ENCODE measurements at places on chromosomes 12 and 14.

- DNase-seq: no peak
Measured at GRCh38 chr12:116002890-116003536, 274.5 kb downstream of the MED13L start.

GRCh38 chr14:89377544-89377943, 39.5 kb downstream of the FOXN3 start:
- no peak for DNase-seq

DNA sequence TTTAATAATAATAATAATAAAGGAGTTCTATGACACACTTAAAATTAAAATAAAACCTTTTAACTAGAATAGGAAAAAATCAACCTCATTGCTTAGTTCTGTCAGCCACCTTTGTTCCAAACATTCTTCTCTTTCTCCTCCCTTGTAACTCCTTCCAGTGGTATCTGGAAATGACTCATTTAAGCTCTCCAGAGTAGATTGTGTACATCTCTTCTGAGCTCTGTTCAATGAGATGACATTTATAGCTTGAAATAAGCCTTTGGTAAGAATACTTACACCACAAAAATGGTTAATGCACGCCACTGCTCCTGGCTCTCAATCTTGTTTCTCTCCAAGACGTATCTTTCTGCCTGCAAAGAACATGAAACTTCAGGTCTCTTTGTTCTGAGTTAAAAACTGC, 70.3 kb downstream of the STAB2 start:
- DNase-seq: no peak

GRCh38 chr14:39467889-39468524, 35.8 kb upstream of the FBXO33 start:
- DNase-seq: no peak

DNA sequence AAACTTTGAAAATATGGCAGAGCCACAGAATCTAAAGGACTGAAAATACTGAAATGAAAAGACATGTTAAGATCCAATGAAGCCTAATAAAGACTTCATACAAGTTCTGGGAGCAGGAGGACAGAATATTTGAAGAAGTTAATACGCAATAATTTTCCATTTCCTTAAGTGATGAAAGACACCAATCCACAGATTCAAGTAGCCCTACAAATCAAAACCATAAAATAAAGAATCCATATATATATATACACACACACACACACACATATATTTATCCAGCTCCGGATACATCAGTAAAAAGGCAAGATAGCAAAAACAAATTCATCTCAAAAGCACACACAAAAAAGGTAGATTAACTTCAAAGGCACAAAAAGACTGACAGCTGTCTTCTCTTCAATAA, 5.7 kb downstream of the NAP1L1 start:
- no peak for DNase-seq

DNA sequence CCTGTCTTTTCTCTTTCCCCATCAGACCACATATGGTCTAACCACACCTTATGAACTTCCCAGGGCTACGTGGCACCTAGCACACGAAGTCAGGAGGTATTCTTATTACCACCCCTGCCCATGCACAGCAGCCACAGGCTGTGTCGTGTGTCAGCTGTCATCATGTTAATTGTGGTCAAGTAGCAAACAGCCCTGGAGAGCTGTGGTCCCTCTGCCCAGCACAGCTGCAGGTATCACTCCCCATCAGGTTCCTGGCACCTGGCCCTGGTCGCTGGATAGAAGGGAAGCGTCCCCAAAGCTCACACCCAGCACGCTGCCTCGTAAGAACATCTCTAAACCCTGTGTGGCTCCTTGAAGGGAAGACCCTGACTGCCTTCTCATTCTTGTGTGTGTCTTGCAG, 45.4 kb downstream of the CLMN start:
- no peak for DNase-seq

DNA sequence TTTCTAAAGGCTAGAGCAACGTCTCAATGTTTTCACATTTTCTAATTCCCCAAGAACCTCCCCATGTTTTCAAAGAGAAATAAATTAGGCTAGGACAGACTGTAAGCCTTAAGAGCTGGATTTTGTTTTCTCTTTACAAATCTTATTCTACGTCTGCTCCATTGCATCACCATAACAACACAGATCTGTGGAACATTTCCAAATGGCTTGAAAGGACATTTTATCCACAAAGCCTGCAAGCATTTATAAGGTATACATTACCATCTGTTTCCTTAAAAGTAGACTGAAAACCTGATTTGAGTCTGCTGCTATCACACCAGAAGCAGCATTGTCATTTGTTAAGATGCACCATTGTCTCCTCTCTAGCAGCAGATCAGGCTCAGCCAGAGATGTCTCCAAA, 115.3 kb upstream of the PLEKHA5 start:
- no peak for DNase-seq
